ENCODE measurements at places on chromosomes 2 and 18. TPM values are rescaled to one million over a fixed set of nuclear protein-coding genes. Genes with fewer than 3 reads are reported as not detected.

DNA sequence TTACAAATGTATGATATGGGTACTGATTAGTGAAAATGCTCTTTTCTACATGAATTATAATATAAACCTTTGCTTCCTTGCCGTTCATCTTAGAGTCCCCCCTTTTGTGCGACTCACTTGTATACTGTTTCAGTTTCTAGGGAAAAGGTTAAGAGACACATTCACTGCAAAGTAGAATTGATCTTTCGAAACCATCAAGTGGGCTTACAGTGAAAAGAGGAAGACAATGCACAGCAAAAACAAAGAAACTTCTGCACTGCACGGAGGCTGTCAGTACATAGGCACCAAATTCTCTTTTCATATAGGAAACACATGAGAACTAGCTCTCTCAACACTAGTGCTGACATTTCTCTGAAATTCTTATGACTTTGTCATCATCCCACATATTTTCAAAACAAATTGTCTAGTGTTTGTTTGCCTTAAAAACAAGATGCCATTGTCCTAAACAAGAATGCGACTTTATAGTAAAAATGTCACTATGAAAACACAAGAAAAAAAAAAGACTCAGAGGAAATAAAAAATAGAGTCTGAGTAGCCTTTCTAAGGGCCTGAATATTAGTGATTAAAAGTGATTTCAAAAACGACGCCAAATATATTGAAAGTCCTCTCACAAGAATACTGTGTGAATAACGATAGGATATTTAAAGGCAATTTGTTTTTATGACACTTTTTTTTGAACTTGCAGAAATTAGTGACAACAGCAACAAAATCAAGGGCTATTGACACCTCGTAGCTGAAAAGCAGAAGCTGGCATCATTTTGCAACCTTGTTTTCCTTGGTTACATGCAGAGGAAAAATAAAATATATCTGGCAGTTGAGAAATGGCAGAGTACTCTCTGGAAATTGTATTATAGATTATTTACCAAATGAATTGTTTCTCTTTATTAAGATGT is 827.0 kb downstream of the BCL11A start:
- no peak for DNase-seq

GRCh38 chr2:197710424-197711042 is 5.4 kb downstream of the MARS2 start:
- no peak for DNase-seq

- no peak for DNase-seq
Measured at GRCh38 chr2:101976891-101977290, 14.9 kb upstream of the IL1R2 start.

DNA sequence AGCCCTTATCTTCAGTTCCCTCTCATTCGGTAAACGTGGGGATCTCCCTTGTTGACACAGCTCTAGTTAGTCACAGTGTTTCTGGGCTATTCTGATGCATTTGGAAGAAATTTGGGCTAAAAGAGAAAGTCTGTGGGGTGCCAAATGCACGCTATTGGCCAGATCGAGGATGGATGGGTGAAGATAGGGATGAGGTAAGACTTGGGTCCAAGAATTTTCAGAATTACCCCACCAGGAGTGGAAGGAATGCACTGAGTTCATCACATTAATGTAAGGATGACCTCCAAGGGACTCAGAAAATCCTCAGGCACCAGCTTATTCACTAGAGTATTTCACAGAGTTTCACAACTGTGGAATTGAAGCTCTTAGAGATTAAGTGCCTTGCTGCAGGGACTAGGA is 49.3 kb downstream of the NRP2 start:
- no peak for DNase-seq

DNA sequence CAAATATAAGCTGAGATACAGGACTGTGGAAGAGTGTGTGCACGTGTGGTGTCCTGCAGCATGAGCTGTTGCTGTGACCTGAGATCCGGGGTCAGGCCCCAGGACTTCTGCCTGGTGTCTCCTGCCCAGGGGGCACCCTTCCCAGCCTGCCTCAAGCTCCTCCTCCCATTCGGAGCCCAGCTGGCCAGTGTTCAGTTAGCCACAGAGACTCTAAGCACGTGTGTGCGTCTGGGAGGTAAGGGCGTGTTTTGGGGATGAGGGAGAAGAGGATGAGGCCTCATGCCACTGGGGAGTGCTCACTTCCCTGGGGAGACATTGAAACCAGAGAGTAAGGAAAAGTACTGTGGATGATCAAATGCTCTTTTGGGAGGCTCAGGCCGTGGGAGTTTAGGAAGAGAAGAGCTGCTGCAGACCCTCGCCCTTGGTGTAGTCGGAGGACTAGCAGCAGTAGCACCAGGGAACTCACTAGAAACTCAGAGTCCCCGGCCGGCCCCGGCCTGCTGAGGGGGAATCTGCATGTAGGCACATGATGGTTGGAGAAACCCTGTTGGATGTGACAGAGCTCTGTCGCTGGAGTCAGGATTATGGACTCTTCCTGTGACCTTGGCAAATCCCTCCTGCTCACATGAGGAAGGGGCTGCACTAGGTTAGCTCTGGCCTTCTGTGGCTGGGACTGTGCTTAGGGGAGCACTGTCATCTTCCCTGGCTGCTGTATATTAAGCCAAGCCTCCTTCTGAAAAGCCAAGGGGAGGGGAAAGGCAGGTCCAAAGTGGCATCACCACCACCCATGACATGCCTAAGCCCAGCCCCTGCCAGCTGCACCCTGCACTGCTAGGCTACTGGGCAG is 231.1 kb downstream of the DYSF start:
- no peak for DNase-seq

- DNase-seq = peak; percentile 38
Measured at GRCh38 chr18:58268849-58269248, 224.8 kb downstream of the NEDD4L start.

DNA sequence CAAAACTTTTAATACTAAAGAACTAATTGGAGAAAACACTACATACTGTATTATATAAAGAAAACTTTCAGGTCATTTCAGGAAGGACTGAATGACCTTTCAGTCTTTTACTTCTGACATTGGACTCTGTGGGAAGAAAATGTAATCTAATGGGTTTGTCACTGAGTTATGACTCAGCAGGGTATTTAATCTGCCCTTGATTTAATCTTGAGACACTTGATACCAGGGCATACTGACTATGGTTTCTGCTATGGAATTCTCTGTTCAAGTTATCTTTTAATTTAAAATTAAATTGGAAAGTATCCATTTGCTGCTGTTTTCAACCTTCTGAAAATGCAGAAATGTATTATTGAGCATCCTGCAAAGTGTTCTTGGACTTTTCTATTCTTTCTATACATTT is 354.2 kb upstream of the GALNT5 start:
- no peak for DNase-seq

Gene IFT172
- 40.1 TPM for total RNA-seq

GRCh38 chr2:48589170-48589767 is 28.4 kb upstream of the GTF2A1L start:
- DNase-seq = peak; percentile 11

DNA sequence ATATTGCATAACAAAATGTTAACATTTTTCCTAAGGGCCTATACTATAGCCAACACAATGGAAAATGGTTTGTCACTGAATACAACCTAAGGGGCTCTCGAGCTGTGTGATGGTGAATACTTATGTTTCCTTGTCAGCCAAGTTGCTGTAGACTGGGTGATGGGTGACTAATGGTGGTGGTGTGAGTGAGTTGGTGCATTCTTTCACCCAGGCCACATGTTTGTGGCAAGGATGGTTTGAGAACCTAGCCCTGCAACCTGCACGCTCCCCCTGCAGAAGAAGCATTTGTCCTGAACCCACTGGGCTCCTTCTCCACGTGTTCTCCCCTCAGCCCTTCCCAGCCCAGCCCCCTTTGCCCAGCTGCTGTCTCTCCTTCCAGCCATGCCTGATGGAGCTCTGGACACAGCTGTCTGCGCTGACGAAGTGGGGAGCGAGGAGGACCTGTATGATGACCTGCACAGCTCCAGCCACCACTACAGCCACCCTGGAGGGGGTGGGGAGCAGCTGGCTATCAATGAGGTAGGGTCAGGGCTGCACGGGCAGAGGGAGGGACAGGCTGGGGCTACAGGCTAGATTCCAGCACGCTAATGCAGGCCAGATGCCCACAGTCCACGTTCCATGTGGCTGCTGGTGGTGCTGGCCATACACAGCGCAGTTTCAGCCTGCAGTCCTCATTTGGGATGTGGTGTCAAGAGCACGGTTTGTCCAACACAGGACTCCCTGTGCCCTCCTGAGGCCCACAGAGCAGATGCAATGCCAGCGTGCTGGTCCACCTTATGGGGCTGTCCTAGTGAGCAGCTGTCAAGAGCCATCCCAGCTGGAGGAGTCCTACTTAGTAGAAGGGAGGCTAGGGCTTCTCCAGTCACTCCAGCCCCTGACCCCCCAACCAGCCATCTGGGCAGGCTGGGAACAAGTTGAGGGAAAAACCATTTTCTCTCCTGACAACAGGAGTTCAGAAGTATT is 65.4 kb downstream of the FAM168B start:
- no peak for DNase-seq

GRCh38 chr2:85911814-85912692 is 23.3 kb upstream of the ST3GAL5 start:
- DNase-seq = peak; percentile 95

DNA sequence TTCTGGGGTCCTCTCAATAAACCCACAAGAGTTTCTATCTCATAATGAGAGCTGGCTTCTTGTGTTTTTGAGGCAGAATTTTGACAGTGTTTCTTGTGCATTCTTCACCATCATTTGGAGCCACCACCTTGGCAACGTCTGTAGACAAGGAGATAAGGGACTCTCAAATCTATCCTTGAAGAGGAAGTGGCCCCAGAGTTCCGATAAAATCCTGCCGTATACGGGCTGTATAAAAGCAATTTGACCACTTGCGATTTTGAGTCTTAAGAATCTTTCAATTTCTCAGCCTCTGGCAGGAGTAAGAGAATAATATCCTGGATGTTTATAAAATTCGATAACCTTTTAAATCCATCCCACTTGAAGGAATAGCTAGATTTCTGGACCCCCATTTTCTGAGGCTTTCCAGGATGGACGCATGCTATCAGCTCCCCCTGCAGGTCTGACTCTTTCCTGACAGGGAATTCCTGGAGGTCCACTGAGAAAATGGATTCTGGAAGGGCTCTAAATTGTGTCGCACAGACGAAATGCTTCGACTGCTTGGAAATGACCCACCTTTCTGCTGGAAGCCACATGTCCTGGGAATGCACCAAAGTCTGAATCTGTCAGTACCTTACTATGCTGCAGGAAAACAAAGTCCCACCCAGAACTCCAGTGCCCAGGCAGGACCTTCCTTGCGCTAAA is 54.1 kb downstream of the E2F6 start:
- DNase-seq = peak; percentile 30

DNA sequence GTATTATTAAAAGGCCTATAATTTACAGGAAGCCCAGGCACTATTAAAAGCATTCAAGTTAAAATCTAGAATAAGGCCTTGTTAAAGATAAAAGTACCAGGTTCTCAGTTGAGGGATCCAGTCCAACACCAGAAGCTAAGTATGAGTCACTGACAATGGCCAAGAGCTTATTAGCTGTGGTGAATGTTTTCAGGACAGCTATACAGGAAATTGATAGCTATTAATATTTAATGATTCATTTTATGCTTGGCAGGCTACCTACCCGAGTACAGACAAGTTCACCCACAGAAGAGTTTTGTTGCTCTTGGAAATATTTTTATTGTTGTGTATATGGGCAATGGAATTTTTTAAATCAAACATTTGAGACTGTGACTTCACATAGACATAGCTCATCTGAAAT is 729.6 kb upstream of the ZNF804A start:
- DNase-seq = peak; percentile 52

DNA sequence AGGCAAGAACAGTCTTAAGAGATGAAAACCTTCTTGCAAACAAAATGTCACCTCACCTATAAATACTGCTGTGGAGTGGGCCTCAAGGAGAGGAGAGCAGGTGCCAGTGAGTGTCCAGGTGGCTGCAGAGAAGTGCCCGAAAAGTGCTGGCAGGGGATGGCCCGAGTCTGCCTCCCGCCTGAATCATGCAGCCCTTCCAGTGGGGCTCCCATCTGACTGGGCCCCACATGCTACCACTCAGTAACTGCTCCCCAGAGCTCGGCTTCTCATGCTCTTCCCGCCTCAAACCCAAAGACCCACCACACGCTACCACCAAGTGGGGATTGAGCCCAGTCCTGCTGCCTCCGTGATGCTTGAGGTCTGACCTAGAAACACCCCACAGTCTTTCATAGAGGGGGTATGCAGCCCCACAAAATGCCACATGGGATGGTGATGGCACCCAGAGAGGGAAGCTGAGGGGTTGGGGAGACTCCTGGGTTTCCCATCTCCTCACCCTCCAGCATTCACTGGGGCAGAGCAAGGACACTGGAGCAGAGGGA is 7.4 kb downstream of the HS6ST1 start:
- DNase-seq = no peak

Gene HOXD3
- total RNA-seq = 1.5 TPM

DNA sequence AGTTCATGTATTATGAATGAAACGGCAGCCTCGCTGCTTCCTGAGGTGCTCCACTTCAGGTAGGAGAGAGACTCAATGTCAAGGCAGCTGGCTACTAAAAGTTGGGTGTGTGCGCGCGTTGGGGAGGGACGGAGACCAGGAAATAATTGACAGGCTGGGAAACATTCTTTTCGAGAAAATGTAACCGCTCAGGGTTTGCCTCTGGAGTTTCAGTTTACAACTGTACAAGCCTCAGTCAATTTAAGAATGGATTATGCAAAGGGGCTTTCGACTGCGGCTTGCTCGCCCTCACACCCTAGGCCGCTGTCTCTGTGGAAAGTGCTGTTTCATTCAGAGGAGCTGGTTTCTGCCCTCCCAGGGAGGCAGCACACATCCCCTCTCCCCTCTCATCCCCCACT is 4.4 kb upstream of the SPRED2 start:
- DNase-seq = no peak

DNA sequence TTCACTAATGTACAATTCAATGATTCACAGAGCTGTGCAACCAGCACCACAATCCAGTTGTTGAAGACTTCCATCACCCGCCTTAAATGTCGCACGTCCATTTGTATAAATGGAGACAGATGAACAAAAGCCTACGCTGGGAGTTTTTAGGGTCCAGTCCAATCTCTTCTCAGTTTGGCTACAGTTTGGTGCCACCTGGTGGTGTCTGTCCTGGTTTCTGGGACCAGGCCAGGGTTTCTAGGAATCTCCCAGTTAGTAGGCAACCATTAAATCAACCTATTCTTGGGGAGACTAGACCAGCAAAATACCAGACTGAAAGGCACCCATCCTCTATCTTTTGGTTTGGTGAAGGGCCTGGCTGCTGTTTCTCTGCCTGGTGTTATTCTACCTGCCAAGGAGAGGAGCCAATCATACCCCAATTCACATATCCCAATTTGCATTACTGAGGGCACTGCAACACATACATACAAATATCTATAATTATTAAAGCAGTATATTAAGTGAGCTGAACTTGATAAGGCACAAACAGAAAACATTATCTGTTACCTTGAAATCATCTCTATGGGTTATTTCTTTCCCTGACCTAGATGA is 3.2 kb upstream of the DDX1 start:
- DNase-seq = peak; percentile 16

Data from MG63 (cell line).